ENCODE measurements at places on chromosomes 6 and 20. TPM values are rescaled to one million over a fixed set of nuclear protein-coding genes. Genes with fewer than 3 reads are reported as not detected.

- no peak for DNase-seq
Measured at GRCh38 chr6:139235661-139236060, 56.1 kb downstream of the TXLNB start.

- DNase-seq = no peak
Measured at GRCh38 chr6:10460096-10460495, 45.2 kb upstream of the TFAP2A start.

GRCh38 chr6:122798099-122798641, 9.1 kb downstream of the SMPDL3A start:
- DNase-seq = peak; percentile 51

DNA sequence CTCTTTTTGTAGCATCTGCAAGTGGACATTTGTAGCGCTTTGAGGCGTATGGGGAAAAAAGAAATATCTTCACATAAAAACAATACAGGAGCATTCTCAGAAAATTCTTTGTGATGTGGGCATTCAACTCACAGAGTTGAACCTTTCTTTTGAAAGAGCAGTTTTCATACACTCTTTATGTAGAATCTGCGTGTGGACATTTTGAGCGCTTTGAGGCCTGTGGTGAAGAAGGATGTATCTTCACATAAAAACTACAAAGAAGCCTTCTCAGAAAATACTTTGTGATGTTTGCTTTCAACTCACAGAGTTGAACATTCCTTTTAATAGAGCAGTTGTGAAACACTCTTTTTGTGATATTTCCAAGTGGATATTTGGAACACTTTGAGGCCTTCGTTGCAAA, 598.4 kb upstream of the ZNF337 start:
- DNase-seq = no peak

Gene SLC22A2
- not detected for total RNA-seq

Gene SOBP
- 0.49 TPM for total RNA-seq

DNA sequence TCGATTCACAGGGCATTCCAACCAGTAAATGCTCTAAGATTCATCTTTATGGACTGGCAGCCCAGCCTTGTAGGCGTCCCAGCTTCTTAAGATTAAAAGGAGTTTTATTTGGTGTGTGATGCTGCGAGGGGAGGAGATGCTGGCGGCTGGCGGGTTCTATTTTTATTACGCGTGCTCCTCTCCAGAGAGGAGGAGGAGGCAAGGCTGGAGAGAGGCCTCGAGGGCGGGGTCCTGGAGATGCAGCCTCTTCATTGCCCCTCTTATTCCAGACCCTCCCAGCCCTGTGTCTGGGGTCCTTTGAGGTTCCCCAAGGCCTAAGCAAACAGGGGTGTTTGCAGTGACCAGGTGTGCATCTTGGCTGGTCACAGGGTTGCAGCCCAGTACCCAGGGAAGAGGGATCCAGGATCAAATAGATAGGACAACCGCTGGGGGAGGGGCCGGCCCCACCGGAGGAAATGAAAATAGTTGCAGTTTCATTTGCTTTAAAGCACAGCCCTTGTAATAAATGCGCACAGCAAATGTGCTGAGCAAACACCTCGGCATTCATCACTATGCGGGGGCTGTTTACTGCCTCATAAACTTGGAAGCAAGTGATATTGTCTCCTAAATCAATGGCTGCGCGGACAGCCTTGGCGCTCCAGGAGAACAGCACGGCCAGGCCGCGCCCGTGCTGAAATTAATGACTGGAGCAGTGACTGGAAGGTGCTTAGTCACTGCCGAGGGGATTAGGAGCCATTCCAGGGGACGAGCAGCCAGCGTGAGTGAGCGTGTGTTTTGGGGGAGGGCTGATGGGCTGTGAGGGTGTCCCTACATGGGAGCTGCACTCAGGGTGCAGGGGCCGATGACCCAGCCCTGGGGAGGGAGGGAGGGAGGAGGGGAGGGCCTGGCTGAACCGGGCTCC, 83.0 kb downstream of the TMEM242 start:
- DNase-seq = no peak

Gene OOEP
- total RNA-seq = not detected

GRCh38 chr6:42787063-42787472, 5.2 kb downstream of the BICRAL start:
- no peak for DNase-seq

Gene MCCD1
- not detected for total RNA-seq

DNA sequence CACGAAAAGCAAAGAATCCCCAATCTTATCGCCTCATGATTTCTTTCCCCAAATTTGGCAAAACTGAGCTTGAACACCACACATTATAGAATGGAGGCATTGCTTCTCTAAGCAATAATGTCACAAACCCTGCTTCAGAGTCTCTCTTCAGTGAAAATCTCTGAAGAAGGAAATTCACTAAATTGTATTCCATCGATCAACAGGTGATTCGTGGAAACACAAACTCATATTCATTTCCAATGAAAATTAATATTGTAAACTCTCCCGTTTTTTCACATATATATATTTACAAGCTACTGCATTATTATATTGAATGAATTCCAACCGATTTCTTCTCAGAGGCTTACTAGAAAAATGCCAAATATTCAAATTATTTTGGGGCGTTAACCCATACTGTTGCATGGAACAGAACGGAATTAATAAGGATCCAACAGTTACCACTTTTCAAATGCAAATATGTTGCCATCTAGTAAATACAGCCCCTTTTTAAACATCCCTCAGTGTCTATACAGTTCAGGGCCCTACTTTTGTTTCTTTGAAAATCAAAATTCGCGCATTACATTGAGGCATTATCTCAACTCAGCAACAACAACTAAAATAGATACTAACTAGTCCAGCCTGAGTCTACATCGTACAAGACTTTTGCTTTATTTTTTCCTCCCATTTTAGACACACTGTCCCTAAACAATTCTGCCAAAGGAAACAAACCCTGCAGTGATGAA, 1.3 kb downstream of the KIF13A start:
- no peak for DNase-seq
